ENCODE measurements at places on chromosomes 7 and 10.

DNA sequence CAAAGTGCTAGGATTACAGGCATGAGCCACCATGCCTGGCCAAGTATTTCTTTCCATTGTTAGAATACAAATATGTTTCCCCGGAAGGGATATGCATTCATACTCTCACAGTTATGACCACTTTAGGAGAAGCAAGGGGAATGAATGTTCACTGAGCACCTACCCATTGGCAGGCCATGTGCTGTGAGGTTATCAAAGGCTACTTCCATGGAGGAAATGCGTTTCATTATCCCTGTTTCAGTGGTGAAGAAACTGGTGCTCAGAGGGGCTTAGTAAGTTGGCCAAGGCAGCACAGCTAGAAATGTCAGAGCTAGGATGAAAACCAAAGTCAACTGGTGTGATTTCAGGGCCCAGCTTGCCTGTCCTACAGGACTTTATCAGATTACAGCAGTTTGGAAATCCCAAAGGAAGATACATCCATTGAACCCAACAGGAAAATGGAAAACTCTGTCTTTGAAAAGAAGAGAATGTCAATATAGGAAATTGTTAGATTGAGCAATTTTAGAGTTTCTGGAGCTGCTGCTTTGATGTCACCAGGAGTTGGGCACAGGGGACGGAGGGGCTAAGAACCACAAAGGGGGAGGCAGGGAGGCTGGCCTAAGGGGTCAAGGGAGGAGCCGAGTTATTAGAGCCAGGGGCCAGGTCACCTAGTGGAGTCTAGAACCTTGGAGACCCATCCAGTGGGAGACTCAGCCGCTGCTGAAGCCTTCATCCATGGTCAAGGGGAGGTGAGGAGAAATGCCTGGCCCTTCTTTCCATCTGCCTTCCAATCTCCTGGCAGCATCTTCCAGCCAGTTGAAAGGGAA, 319.8 kb downstream of the FRMD4A start:
- no peak for DNase-seq

GRCh38 chr10:52814506-52814905, 41.9 kb upstream of the MBL2 start:
- DNase-seq = no peak

- DNase-seq = no peak
Measured at GRCh38 chr7:106744563-106745091, 83.7 kb upstream of the CCDC71L start.

GRCh38 chr7:100689230-100690135, 4.6 kb downstream of the GIGYF1 start:
- DNase-seq = no peak

DNA sequence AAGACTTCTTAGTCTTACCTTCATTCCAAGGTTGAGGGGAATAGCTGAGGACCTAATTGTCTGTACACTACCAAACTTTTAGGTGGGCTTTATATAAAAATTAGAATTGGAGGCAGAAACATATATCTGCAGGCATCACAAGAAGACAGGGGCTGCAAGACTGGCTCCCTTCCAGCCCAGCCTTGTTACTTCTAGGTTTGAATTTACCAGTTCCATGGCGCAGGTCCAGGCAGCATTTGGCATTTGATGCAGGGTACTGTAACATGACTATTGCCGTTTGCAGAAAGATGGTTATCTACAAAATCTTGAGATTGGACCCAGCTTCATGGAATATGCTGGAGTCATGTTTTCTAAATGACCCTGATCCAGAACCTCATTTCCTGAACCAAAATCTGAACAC, 105.4 kb upstream of the RHOBTB1 start:
- peak; percentile 29 for DNase-seq

DNA sequence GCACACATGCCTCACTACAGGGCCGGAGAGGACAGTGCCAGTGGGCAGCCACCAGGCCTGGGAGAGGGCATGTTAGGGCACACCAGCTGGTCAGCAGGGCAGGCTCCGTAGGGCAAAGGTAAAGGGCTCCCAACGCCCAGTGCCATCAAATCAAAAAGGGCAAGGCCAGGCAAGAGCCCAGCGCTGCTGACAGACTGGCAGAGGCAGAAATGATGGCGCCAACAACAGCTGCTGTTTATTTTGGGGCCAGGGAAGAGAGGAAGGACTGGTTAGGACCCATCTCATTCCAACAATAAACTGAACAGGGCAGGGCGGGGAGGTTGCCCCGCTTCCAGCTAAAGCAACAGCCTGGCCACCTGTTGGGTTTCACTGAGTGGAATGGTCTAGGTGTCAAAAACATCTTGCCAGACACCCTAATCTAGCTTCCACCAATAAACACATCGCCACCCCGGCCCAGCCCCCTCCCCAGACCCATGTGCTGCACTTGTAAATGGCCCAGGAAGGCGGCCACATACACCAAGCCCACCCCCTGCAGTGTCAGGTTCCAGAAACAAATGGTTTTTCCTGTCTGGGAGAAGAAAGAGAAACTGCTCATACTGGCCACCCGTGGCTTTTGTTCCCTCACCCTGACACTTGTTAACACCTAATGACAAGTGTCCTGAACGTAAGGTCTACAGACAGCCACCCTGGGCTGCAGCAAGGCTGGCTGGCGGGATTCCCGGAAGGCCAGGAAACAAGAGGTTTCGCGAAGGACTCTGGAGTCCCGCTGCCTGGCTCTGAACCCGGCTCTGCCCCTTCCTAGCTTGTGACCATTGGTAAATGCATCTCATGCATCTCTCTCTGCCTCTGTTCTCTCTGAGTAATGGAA, 15.3 kb downstream of the SH3PXD2A start:
- peak; percentile 89 for DNase-seq

DNA sequence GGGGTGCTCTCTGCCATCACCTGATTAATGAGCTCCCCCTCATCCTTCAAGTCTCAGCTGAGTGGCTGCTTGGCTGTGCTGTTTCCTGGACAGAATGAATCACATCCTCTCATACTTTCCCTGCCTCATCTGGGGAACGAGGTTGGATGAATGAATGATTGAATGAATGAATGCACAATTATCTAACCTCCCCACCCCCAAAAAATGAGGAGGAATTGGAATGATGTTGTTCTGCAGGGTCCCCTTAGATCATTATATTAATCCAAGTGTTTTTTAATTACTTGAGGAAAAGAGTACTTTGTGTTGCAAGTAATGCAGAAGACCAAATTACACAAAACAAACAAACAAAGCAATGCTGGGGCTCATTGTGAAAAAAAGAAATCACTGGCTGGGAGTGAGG, 240.2 kb downstream of the BUB3 start:
- no peak for DNase-seq

DNA sequence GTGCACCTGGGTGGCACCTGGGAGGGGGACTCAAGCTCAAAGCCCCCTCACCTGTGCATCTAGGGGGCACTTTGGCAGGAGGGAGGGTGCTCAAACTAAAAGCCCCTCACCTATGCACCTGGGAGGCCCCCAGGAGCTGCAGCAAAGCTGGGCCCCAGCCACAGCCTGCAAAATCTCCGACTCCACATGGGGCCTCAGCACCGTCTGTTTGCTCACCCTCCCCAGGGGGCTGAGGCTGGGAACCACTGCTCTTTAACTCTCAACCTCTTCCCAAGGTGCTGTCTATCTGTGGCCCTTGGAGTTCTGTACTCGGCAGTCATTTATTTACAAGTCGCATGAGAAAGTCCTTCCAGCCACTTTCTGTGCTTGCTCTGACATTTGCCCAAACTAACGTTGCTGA, 458.4 kb downstream of the DNAJB6 start:
- peak; percentile 45 for DNase-seq

DNA sequence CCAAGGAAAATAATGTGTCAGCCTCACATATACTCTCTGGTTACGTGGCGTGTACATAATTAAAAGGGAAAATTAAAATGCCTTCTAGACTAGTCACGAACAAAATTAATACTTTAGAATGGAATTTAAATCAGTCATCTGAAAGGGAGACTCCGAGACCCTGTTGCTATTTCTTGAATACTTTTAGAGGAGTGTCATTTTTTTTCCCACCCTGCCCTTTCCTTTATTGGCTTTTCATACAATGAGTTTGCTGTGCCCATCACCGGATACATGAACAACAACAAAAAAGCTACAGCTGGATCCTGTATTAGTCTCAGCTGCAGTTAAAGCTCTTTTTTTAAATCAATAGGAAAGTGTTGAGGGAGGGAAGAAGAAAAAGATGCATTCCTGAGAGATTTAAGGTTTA, 20.1 kb downstream of the CYTH3 start:
- DNase-seq = no peak

GRCh38 chr7:101563943-101564777, 64.9 kb downstream of the MYL10 start:
- no peak for DNase-seq

- DNase-seq = no peak
Measured at GRCh38 chr10:61842755-61843497, 58.6 kb upstream of the ARID5B start.

GRCh38 chr7:105963038-105963667, at the start of gene CDHR3:
Gene CDHR3 (plus strand): TSS chr7:105963264. CDS start chr7:105963319, 55 bp downstream.
- no peak for DNase-seq

DNA sequence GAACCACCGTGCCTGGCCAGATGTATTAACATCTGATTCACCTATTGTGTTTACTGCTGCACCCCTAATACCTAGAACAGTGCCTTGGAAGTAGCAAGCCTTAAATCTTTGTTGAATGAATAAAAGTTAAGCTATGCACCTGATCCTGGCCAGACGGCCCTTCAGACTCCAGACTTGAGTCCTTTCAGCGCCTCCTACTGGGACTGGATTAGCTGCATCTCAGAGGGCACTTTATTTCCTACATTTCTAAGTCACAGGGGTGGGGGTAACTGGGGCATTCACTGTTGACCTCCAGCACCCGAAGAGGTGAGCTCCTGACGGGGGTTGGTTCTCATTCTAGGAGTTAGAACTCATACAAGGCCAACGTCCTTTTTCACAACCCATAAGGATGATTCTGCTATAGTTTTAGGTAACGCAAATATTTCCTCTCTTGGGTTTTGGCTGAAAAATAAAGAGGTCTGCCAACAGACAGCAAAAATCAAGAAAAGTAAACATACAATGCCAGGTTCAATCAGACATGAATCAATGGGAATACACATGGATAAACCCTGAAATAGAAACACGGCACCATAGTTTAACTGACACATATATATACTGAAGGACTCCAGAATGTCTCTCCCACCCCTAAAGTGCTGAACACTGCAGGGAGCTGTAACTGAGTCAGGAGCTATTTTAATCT, 48.0 kb upstream of the DLG5 start:
- no peak for DNase-seq

DNA sequence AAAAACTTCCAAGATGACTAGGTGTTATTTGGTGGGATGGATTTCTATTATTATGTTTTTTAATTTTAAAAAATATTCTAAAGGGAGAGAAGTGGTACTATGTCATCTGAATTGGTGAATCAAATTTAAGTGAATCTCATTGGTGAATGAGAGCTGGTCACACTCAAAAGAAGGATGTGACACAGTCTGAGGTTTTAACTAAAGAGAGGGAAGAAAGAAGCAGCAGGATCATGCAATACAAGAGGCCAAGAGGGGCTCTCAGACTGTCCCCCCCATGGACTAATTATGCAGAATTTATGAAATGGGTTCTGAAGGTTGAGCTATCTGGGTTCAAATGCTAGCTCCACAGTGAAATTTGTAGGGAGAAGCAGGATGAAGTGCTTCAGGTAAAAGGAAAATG, 16.2 kb downstream of the MACC1 start:
- no peak for DNase-seq

- DNase-seq = peak; percentile 78
Measured at GRCh38 chr10:72243822-72244437, 27.9 kb upstream of the ASCC1 start.

DNA sequence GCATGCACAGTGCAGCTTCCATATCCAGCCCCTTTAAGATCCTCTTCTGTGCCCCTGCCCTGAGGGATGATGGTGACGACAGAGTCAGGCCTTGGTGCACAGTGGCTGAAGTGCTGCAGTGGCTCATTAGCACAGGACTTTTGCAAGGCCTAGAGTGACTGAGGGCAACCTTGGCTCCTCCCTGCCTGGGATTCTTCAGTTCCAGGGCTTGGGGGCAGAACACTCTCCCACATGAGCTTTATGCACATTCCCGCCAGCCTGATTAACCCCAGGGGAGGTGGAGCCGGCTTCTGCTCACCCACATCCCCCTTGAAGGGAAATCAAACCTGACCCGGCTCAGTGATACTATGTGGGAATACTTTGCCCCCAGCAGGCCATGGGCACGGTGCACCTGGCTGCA, 253.4 kb downstream of the GALNT17 start:
- DNase-seq = no peak

DNA sequence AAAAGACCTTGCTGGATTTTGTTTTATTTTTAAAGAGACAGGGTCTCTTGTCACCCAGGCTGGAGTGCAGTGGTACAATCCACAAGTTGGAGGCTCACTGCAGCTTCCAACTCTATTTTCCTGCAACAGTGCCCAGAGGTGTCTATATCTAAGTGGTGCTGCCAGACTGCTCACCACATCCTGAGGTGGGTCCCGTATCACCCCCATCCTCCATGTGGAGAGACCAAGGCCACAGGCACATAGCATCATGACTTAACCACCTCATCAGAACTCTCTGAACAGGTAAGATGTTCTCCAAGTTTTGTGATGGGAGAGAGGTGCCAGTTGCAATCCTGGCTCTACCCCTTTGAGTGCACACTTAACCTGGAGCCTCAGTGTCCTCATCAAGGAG, 98.2 kb downstream of the RNF216 start:
- no peak for DNase-seq

GRCh38 chr7:86747698-86748097, 104.0 kb downstream of the GRM3 start:
- DNase-seq = peak; percentile 60

- DNase-seq = no peak
Measured at GRCh38 chr10:69403066-69403465, 13.7 kb downstream of the TACR2 start.

GRCh38 chr10:4916086-4916716, 47.0 kb upstream of the AKR1C1 start:
- no peak for DNase-seq

GRCh38 chr7:142809671-142810070, 38.9 kb downstream of the PRSS2 start:
- DNase-seq = no peak

GRCh38 chr7:155992107-155992506, 179.8 kb upstream of the SHH start:
- no peak for DNase-seq
